ENCODE measurements at places on chromosomes 2 and 18. TPM values are rescaled to one million over a fixed set of nuclear protein-coding genes. Genes with fewer than 3 reads are reported as not detected.
A peak's percentile ranks its signal among the peaks of the same experiment; 100 is the strongest.

Gene GKN1
- total RNA-seq = not detected

Gene KCNG2
- 14.8 TPM for total RNA-seq

Gene KLHL14
- total RNA-seq = 0.27 TPM

Gene ANKRD30BL
- total RNA-seq = not detected

Gene KCNG3
- total RNA-seq = under 0.01 TPM

Gene OR6B2
- not detected for total RNA-seq

- no peak for DNase-seq
Measured at GRCh38 chr18:56851774-56852173, 200.6 kb downstream of the WDR7 start.

GRCh38 chr2:199659207-199659606 is 191.8 kb downstream of the FTCDNL1 start:
- no peak for DNase-seq

DNA sequence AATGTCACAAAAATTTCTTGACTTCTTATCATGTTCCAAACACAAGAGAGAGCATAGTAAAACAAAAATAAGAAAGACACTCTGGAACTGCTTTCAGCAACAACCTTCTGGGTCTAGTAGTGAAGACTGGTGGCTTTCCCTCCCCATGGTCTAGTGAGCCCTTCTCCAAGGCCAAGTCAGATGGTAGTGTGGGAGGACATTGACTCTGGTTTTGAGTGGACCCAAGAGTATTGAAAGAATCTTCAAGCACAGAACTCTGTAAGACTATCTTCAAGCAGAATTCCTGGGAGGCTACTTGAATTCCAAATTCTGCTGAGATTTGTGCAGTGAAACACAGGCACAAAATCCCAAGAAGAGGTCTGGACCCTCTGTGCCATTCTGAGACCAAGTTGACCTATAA is 21.1 kb downstream of the ANTXR1 start:
- no peak for DNase-seq

- DNase-seq = no peak
Measured at GRCh38 chr2:213032607-213033006, 118.8 kb downstream of the IKZF2 start.

DNA sequence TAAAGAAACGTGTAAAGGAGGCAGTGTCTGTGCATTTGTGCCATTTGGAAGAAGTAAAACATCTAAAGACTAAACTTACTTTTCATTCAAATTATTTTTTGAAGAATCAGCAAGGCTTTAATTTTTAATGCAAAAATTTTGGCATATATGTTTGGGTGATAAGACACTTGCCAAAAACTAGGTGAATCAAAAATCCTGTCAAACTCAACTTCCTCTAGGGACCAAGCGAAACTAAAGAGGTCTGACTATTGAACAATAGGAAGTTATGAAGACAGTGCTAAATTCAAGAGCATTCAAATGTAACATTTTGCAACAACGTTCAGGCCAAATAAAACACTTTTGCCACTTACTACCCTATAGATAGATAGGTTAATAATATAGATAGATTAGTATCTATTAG is 306.1 kb downstream of the NOL4 start:
- DNase-seq = no peak

DNA sequence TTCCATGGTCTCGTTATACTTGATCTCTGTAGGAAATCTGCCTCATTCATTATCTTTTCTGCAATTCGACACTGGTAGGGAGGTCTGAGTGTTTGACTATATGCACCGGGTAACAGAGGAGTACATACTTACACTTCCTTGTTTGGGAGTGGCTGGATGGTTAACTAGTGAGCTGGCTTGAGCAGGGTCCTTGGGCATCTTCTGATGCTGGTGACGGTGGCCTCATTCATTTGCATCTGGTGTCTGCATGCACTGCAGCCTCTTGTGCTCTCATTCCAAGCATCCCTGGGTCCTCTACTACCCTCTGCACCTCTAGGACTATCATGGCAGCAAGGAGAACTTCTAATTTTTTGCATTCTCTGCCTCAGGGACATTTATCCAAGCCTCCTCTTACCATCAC is 100.0 kb upstream of the TCF4 start:
- DNase-seq = no peak

DNA sequence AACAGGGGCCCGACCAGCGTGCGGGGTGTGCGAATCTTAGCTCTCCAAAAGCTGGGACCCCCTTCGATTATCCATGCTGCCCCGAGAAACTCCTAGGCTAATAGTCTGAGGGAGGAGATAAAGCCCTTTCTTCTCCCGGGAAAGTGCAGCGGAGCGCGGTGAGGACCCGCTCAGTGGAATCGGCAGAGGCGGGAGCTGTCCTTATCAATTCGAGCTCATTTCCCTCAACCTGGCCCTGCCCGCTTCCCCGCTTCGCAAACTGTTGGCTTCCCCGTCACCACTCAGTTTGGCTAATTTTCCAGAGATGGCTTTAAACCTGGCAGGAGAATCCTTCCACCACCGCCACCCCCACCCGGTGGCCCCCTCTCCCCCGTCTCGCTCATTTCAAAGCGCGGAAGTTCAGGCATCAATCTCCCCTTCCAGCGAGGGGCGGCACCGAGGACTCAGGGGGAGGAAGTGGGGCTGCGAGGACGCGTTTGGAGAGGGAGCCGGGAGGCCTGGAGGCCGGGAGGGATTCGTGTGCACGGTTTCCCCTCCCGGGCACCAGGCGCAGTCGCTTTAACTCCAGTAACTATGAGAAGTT is 1.6 kb downstream of the KLHL14 start:
- no peak for DNase-seq

DNA sequence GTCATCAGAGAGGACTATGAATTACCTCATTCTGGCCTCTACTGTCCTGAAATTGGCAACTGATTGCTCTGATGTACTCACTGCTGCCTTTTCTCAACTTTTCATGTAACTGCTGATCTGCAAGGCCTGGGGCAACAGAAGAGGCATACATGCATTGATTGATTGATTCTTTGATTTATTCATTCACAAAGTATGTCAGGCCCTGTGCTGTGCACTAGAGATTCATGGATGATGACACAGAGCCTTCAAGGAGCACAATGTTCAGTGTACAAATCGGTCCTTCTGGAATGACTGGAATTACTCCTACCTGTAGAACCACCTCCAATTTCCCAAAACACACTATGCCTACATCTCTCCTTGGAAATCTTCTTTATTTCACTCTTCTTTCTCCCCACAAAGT is 111.3 kb downstream of the LRATD1 start:
- no peak for DNase-seq

GRCh38 chr2:45180779-45181178 is 171.5 kb upstream of the SIX2 start:
- no peak for DNase-seq

- DNase-seq = no peak
Measured at GRCh38 chr2:205484215-205484614, 198.1 kb upstream of the NRP2 start.

- no peak for DNase-seq
Measured at GRCh38 chr18:45312555-45313126, 302.6 kb upstream of the SLC14A2 start.

DNA sequence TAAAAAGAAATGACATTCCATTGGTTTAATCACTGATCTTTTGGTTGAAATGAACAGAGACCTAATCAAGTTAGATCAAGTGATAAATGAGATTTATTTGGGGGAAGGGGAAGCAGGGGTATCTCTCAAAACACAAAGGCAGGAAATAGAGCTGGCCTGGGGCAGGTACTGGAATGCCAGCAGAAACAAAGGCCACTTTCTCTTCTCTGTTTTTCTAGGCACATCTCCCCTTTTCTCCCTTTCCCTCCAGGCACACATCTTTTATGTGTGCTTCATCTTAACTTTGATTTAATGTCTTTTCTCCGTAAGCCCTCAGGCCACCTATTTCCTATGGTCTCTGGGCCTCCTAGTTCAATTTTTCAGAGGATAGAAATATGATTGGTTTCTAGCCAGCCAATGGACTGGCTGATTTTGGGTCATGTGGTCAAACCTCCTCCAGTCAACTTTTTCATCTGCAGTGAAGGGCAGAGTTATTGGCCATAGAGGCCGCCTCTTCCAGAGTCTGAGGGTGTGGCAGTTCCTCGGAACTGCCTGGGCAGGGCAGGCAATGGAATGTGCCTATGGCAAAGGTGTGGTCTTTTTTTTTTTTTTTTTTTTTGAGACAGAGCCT is 58.9 kb upstream of the FAM136A start:
- DNase-seq = no peak

- DNase-seq = peak; percentile 40
Measured at GRCh38 chr2:197378494-197379307, 56.1 kb downstream of the SF3B1 start.

DNA sequence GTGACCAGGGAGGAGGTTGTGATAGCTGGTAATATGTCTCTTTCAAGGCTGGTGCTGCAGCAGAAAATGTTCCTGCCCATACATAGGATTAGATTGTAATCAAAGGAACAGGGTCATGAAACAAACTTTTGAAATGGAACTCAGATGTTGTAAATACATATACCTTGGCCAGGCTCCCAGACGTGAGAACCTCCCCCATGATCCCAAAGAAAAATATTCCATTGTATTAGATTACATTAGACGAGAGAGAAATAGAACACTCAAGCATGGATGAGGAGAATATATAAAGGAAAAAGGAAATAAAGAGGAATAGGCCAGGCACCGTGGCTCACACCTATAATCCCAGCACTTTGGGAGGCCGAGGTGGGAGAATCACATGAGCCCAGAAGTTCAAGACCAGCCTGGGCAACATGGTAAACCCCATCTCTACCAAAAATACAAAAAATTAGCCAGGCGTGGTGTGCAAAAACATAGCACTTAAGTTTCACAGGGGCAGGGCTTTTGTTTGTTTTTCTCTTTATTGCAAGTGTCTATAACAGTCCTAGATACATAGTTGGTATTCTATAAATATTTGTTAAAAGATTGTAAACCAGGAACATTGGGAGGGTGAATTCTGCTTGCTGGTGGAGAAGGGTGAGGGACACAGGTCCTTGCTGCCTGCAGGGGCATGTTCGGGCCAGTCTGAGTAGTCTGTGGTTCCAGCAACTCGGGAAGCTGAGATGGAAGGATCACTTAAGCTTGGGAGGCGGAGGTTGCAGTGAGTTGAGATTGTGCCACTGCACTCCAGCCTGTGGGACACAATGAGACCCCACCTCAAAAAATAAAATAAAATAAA is 52.8 kb downstream of the RPL37A start:
- no peak for DNase-seq

GRCh38 chr18:2316751-2317696 is 254.3 kb downstream of the METTL4 start:
- no peak for DNase-seq

GRCh38 chr18:44799382-44799906 is 118.8 kb downstream of the SETBP1 start:
- no peak for DNase-seq

DNA sequence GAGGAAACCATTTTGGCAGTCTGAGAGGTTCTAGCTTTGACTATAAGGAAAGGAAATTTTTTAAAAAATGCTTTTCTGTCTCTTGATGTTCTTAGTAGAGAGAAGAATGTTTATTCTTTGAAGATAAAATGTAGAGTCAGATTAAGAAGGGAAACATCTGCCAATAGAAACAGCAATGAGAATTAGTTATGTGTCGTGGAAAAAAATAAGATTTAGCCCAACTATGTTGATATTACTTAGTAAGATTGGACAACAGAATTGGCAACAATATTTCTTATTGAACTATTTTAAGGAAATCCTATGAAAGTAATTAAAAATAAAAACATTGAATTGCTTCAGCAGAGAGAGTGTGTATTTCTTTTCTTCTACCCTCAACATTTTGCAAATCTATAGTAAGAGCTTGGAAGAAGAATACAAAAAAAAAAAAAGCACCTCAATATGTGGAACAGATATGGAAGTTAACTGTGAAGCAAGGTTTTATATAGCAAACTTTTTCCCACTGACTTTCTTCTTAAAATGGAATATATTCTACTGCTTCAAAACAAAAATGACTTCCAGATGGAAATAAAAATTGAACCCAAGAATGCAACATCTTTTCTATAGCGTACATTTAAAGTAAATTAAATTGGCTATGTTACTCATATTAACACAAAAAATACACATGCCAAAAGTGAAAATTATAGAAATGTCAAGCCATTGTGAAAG is 177.9 kb downstream of the FAM124B start:
- DNase-seq = no peak

GRCh38 chr2:218781691-218782527 is at the start of gene CYP27A1:
TSS of gene CYP27A1 (plus strand) at chr2:218782147. CDS start at chr2:218782183, 36 bp downstream.
- no peak for DNase-seq

- DNase-seq = no peak
Measured at GRCh38 chr2:150548527-150548926, 61.1 kb upstream of the RND3 start.

GRCh38 chr2:216516730-216517350 is 18.2 kb downstream of the RPL37A start:
- DNase-seq = peak; percentile 63

DNA sequence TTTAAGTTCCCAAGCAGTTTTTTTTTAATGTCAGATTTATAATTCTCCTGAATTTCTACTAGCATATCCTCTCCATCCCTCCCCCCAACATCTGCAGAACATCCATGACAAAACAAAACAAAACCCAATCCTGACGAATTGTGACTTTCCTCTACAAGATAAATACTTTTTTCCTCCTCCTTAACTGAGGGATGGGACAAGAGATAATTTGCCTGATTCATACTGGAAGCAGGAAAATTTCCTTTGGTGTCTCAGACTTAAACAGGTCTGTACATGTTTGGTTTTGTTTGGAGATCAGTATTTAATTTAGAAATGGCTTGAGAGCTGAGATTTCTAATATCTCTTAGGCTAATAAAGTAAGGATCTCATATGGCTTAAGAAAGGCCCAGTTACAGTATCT is 2.2 kb downstream of the CAVIN2 start:
- no peak for DNase-seq

GRCh38 chr2:134491771-134492441 is 226.9 kb downstream of the TMEM163 start:
- DNase-seq = no peak

DNA sequence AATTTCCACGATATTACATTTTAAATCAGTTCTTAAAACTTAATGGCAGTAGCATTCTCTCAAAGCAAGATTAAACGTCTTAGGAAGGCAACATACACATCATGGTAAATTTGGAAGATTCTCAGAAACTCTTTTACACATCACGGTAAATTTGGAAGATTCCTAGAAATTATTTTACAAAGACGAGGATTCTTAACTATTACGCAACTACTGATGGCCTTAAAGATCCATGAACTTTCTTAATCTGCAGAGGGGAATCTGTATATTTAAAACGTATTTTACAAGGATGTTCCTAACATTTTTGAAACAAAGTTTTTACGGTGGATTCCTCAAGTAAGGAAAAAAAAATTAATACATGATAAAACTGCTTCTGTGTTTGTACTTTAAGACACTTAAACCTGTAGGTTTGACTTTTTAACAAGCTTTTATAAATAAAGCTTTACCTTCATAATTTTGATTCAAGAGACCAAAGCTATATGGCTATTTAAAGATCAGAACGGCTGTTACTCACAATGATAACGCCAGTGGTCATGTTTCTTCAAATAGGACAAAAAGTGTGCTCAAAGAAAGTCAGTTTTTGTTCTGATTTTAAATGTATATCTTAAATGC is 1.7 kb downstream of the ATF2 start:
- DNase-seq = no peak

DNA sequence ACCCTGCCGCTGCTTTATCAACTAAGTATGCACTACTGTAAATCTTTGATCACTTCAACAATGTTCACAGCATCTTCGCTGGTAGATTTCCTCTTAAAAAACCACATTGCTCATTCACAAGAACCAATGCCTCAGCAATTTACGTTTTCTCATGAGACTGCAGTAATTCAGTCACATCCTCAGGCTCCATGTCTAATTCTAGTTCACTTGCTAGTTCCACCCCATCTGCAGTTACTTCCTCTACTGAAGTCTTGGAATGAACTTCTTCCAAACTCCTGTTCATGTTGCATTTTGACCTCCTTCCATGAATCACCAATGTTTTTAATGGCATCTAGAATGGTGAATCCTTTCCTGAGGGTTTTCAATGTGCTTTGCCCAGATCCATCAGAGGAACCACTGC is 35.8 kb downstream of the PRELID3A start:
- DNase-seq = no peak
